DND-41 (cell line): ENCODE measurements at places on chromosomes 5 and 9.

- DNase-seq, result peak; percentile 65
These were observed 798 bp downstream of the REEP5 start for GRCh38 chr5:112921026-112921832.

GRCh38 chr9:127273326-127273725 is 8.8 kb downstream of the GARNL3 start:
- DNase-seq, result no peak

DNA sequence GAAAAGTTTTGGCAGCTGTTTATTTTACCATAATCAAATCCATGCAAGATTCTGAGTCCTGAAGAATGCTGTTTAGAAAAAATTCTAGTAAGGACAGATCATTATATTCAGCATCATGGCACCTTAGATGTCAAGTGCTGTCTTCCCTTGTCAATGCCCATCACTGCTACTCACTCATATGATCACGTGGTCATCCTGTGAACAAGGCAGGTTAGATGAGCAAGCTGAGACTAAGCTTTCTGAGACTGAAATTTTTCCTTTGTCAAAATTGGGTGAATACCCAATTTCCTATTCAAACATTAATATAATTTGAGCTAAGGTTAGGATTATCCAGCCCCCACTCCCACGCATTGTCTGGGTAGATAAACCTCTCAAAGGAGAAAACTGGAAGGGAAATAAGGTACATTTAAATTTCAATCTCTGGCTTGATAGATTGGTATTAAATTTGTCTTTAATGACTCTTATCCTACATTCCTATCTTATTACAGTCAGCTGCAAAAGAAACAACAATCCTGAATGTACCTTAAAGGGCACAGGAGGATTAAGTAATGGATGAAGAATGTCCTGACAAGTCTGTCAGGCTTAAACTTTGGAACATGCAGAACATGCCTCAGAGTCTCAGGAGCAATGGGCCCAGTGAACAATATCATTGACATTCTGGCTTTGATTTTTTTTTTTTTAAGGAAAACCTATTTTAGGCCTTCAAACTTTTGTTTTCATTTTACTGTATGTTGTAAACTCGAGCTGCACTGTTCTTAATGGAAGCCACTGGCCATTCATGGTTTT is 148.7 kb upstream of the RANBP3L start:
- no peak for DNase-seq

DNA sequence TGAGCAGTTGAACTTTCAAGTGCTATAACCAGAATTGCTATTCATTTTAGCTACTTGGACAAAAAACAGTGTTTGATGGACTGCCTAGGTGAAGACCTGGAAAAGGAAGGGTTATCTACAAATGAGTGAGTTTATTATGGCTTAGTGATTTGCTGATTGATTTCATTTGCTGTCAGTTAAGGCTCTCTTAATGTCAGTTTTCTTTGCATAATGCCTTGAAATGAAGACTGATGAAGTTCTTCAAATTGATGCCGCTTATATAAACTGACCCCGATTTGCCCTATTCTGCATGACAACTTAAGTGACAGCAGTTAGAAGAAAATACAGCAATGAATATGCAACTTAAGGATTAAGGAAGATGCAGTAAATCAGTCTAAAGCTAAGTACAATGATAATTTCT is 332.6 kb downstream of the CCDC171 start:
- DNase-seq, result no peak

DNA sequence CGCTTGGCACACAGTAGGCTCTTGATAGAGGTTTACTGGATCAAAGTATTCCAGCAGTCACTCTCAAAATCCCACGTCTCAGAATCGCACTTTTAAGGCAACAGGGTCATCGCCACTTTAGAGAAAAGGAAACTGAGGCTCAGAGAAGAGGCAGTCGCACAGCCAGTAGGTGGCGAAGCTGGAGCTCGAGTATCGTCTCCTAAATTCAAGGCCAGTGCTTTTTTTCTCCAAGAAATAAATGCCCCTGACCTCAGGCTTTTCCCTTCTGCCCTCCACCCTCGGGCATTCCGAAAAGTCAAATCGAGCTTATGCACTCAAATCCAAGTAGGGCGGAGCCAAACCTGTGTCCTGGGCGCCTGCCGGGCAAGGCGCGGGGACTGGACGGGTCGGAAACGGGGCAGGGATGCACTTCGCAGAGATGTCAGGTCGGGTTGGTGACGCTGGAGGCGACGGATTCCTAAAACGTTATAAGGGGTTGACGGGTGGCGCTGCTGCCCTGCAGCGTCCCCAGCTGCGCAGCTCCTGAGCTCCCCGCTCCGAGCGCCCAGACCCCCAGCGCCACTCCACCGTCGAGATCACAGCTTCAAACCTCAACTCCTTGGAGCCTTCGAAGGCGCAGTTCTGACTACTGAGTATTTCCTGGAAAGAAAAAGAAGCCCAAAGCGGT is 4.7 kb upstream of the FOXB2 start:
- no peak for DNase-seq
